ENCODE measurements at places on chromosomes 12 and 14.

DNA sequence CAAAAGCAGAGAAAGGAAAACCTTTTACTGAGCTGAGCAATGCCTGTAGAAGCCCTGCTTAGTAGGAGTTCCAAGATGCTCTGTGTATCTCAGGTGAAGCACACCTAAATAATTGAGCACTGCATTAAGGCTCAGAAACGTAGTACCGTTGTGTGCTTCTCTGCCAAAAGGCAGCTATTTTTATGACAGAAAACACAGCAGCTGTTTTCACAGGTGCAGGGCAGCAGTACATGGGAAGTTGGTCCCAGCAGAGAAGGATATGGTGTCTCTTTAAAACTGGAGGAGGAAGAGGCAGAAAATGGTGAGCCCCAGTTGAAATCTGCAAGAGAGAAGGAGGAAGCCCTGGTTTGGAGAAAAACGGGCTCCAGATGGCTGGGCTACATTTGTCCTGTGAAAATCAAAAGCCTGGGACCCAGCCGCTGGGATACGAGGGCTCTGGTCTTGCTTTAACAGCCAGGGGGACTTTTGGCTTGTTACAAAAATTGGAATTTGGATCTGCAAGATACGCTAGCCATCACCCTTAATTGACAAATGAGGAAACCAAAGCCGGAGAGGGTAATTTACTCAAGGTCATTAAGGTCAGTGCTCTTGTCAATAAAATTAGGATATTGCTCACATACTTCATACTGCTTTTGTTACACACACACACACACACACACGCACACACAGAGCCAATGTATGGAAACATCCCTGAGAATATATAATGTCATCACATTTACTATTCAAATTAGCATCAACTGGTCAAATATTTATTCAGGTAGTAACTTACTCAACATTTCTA lies 27.3 kb downstream of the SPRING1 start:
- DNase-seq = no peak

GRCh38 chr12:53063708-53064612 lies 14.1 kb downstream of the TNS2 start:
- DNase-seq = no peak

DNA sequence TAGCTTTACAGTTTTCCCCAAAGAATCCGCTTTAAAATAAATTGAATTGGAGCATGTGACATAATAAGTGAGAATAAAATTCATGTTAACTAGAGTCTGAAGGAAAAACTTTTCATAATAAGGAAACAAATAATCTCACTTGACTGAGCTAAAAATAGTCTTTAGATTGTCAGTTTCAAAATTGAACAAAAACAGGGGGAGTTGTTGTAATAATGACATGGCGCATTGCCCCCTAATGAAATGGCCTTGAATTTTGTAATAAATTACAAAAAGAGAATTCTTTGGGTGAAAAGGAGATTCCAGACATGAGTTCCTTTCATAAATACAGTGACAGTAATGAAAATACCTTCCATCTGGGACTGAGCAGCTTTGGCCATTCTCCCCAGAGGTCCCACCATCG lies 178.6 kb downstream of the EFCAB11 start:
- DNase-seq = no peak

- DNase-seq = no peak
Observed at GRCh38 chr12:40225337-40225983, 663 bp downstream of the LRRK2 start.

- peak; percentile 88 for DNase-seq
Observed at GRCh38 chr12:75722714-75723200, 211.3 kb upstream of the KRR1 start.

- DNase-seq = no peak
Observed at GRCh38 chr12:54175200-54175963, 13.4 kb downstream of the SMUG1 start.

GRCh38 chr14:74861734-74862090 lies 14.2 kb downstream of the PROX2 start:
- DNase-seq = no peak

DNA sequence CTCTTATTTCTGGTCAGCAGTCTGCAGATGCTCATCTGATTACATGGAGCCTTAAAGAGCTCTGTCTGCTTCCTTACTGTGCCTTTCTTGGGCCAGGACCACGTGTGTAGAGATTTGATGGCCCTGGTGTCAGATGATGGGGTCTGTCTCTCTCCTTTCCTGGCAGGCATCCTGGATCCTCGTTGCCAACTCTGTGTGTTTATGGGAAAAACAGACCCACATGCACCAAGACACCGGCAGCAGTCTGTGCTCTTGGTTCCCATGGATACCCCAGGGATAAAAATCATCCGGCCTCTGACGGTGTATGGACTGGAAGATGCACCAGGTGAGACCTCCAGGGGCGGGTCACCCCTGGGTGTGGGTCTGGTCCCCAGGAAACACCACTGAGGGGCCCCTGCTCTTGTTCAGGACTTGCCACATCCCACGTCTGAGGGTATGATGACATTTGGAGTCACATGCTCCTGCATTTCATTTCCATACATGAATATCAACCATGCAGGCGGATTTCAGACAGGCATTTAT lies 18.5 kb upstream of the ALDH2 start:
- no peak for DNase-seq

DNA sequence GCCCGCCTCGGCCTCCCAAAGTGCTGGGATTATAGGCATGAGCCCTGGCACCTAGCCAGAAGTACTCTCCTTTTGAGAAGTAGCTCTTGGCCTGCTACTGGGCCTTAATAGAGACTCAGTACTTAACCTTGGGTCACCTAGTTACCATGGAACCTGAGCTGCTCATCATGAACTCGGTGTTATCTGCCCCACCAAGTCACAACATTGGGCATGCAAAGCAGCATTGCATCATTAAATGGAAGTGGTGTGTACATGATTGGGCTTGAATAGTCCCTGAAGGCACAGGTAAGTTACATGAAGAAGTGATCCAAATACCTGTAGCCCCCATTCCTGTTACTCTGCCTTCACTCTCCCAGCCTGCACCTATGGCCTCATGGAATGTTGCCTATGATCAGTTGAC lies 18.0 kb upstream of the ATF7 start:
- no peak for DNase-seq

DNA sequence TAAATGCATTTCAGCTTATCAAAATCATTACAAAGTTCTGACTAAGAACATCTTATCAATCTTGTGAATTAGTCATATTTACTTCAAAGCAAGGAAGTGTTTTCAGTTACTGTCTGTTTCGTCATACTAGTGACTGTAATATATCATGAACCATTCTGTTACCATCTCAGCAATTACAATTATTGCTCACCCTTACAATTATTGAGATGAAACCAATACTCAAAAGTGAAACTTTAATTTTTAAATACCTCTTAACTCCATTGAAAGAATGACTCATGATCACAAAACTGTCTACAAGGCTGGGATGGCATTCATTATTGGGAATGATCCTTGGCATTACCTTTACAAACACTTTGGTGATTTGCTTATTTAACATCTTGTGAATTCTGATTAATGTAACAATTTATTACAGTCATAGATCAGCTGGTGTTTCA lies 90.3 kb downstream of the RPS6KA5 start:
- DNase-seq = no peak

- DNase-seq = no peak
Observed at GRCh38 chr12:30652034-30652696, 43.5 kb downstream of the IPO8 start.

DNA sequence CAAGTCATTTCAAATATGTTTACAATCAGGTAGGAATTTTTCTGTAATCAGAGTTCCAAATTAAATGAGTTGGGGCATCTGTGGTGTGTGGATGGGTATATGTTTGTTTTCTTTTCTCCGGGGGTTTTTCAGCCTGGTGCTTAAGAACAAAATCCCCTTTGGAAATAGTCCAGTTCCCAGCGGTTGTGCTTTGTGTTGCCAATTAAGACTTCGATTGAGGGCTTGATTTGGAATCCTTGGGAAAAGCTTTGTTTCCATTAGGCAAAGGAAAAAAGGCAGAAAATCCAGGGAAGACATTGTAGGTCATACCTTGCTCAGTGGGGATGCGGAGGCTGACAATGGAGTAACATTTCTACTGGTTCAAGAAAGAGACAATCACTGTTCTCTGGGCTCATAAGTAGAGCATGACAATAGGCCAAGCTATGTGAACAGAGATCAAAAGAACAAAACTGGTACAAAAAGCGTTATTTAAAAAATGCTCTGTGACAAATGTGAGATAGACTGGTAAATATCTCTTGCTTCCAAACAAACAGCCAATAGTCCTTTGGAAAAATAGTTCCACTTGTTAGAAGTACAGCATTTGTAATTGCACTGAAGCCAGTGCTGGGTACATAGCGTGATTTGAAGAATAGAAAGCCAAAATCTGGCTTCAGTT lies 79.7 kb downstream of the EML1 start:
- DNase-seq = no peak

DNA sequence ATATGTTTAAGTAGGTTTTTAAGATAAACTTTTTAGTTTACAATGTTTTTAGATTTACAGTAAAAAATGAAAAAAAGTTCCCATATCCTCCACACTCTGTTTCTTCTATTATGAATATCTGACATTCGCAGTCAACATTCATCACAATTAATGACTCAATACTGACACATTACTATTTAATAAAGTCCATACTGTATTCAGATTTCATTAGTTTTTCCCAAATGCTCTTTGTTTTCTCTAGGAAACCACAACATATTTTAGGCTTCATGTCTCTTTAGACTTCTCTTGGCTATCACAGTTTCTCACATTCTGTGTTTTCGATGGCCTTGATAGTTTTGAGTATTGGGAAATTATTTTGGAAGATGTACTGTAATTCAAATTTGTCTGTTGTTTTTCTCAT lies 399.8 kb downstream of the SLC6A15 start:
- DNase-seq = peak; percentile 17

DNA sequence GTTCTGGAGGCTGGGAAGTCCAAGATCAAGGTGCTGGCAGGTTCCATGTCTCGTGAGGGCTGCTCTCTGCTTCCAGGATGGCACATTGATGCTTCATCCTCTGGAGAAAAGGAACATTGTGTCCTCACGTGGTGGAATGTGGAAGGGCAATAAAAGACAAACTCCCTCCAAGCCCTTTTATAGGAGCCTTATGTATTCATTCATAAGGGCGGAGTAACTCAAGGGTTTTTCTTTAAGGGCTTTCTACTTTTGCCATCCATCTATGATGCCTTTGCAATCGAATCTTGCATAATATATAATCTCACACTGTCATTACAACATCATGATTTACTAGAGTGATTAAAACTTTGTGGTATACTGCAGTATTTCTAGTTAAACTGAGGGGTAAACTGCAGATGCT lies 132.7 kb upstream of the DDHD1 start:
- DNase-seq = peak; percentile 8

DNA sequence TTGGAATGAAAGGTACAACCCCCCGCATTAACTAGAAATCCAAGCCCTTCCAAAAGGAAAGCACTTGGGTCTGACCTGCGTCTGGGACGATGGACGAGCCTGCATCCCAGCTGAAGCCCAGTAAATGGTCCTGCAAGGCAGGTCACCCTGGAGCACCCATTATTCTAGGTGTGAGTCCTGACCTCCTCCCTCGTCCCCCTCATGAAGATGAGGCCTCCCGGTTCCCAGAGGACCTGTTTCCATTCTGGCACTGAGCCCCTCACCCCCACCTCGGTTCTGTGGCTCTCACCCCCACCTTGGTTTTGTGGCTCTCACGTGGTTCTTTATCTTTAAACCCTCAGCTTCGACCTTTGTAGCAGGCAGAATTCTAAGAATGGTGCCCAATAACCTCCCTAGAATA lies 7.3 kb downstream of the IFI27 start:
- no peak for DNase-seq

GRCh38 chr14:22488522-22489243 lies 100.3 kb downstream of the DAD1 start:
- no peak for DNase-seq

- DNase-seq = no peak
Observed at GRCh38 chr12:57242329-57242690, 8.7 kb downstream of the STAC3 start.

- no peak for DNase-seq
Observed at GRCh38 chr14:64040044-64040443, 187.2 kb downstream of the SYNE2 start.

GRCh38 chr12:47097276-47097896 lies 17.6 kb upstream of the AMIGO2 start:
- no peak for DNase-seq

DNA sequence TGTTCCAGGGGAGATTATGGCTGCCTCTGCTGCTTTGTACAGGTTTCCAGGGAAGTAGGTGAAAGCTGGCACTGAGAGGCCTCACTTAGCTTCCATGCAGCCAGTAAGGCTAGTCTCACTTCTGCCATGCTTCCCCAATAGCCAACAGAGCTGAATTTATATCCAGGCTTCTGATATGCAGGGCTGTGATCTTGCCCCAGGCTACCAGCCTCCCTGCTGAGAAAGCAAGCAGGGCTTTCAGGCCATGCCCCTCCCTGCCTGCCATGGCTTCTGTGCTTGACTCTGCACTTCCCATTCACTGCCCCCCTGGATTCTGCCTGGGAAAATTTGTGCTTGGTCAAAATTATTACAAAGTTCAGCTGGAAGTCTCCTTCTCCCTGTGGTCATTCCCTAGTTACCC lies 302.1 kb upstream of the FBXO33 start:
- no peak for DNase-seq

- no peak for DNase-seq
Observed at GRCh38 chr14:105486974-105487448, 325 bp downstream of the CRIP1 start.

DNA sequence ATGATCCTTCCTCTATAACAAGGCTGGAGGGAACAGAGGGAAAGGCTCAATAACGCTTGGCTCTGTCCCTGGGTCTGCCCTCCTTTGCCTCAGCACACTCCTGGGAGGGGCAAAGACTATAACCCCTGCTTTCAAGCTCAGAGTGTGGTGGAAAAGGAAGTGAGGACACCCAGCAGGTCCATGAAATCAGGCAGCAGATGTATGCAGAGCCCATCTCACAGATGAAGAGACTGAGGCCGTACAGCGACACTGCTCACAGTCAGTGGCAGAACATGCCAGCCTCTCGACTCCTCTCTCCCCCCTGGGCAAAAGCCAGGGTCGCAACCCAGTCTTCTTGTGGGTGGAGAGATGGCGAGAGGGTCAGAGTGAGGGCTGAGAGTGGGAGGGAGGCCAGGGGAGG lies 39.8 kb downstream of the SLC6A12 start:
- no peak for DNase-seq

DNA sequence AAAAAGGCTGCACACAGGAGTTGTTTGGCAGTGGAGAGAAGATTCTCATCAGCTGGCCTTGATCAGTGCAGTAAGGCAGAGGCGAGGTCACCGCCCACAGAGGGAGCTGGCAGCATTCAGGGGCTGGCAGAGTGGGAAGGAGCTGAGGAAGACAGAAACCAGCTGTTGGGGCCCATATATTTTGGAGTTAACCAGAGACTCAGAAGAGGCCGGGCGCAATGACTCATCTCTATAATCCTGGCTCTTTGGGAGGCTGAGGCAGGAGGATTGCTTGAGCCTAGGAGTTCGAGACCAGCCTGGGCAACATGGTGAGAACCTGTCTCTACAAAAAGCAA lies 17.7 kb downstream of the SMCO2 start:
- no peak for DNase-seq

Data from foreskin melanocyte (primary cell).